AG08395 (cell line): ENCODE measurements at places on chromosomes 5 and 9.

DNA sequence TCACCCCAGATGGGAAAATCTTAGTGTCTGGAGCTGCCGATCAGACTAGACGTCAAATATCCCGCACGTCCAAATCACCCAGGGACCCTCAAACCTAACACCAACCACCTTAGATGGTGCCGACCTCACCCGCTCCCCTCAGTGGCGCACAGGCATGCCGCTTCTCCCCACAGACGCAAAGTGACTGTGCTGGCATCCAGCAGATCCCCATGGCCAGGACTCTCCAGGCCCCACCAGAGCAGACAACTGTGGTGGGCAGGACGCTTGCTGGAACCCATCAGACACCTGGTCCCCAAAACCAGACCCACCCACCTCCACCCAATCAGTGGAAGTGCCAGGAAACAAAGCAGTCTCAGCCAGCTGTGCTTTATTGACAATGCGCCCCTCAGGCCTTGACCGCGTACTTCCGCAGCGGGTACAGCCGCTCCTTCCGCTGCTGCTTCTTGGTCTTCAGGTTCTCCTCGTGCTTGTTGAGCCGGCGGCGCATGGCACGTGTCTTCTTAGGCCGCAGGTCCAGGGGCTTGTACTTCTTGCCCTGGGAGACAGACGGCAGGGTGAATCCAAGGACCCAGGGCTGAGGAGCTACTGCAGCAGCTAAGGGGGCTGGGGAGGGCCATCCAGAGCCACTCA is 4.1 kb downstream of the RPL35 start:
- DNase-seq = no peak

GRCh38 chr5:124136609-124137008 is 609.8 kb downstream of the ZNF608 start:
- DNase-seq = no peak

DNA sequence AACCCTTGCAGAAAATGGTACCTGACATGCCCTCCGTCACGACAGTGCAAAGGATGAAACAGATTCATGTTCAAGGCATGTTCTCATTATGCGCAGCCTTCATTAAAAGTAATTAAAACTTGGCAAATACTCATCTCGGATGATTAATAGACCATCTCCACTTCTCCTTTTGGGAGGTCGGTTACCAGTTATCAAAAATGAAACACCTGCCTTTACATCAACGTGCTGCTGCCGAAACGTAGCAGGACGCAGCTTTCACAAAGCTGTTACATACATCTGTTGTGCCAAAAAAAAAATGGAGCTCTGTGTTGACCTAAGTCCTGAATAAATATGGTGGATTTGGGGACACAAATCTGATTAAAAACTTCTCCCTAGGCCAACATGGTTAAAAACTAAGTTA is 75.7 kb downstream of the PTCH1 start:
- DNase-seq = no peak

DNA sequence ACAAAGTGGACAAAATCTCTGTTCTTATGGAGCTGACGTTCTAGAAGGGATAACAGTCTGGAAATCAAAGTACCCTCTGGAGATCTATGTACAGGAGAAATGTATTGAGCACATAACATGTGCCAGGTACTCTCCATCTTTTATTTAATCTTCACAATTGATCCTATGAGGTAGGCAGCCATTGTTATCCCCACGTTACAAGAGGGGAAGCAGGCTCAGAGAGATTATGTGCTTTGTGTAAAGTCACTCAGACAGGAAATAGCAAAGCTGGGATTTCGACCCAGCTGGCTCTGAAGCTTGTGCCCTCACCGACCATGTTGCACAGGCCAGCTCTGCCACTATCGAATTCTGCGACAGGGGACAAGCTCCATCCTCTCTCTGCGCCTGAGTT is 21.5 kb downstream of the PDGFRB start:
- DNase-seq = no peak
